ENCODE measurements at places on chromosomes 6 and 20.

DNA sequence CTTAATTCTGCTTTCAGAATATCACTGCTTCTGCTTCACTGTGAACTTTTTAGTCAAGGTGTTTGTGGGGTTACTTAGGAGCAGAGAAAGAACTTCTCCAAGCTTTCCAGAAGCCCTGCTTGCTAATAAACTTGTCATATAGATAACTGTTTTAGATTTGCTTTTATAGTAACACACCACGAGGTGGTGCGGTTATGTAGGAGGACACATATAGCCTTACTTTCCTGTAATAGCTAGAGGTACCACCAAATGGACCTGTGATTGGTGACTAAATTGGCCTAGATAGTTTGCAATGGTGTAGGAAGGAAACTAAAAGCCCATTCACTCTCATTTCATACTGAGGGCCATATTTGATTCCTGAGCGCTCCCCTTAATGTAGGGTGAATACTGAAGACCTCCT lies 52.3 kb upstream of the BCLAF1 start:
- no peak for DNase-seq

GRCh38 chr6:139407718-139408222 lies 33.3 kb upstream of the CITED2 start:
- DNase-seq, result no peak

- peak; percentile 35 for DNase-seq
Measured at GRCh38 chr6:112780498-112781096, 433.5 kb downstream of the RFPL4B start.

DNA sequence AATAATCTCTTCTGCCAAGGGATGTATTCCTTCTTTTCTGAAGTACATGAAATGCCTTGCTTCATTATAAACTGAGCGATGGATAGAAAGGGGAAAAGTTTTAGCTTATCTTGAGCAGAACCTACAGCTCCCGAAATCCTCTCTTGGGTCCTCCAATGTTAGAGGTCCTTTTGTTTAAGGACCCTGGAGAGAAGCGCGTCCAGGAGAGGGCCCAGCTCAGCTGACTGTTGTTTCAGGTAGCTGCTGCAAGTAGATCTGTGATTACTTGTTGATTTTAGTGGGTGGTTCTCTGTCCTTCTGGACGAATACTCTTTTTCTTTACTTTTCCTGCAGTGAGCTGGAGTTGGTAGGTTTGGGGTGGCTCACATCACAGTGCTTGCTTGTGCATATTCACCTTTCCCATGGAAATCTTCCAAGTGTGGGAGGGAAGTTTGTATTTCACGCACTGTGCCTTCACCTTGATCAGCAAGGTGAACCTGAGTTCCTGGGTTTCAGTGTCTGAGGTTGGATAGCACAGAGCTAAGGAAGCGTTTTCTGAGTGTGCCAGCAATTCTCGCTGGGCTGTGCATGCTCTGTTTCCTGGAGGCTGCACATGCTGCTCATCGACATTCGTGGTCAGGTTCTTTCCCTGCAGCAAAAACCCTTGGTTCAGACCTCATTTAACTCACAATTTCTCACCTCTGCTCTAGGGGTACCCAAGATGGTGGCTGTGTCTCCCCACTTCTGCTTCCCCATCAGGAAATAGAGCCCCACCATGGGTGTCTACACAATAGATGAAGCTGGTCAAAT lies 176.3 kb downstream of the JARID2 start:
- DNase-seq, result peak; percentile 45

DNA sequence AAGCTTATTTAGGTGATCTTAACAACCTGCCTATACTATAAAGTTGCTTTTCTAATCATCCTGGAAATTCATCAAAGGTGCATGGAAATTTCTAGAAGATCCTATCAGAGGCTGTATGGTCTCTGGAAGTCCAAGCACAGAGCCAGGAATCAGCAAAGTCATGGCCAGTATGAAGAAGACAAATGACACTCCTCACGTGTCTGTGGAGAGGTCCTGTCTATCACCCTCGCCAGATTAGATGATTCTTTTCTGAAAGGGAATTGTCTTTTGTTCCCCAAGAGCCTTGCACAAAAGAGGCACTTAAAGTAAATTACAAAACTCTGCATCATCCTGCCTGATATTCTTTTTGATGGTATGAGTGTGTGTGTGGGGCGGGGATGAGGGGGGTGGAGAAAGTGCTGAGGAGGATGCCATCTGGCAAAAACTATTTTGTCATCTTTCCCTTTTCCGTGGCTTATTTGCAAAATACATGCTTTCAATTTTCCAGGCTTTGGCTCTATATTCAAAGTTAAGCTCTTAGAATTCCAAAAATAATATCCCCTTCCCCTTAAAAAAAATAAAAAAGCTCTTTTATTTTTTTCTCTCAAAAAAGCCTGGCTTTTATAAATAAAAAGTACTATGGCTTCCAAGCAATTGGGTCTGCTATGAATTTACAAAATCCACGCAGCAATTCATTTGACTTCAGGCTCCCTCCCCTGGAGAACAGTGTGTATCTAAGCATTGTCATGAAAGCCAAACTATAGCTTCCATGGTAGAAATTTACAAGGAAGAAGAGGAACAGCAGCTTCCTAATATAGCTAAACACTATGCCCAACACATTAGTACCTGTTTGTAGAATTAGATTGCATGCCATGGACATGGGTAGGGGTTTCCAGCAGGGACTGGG lies 185.2 kb upstream of the ARG1 start:
- no peak for DNase-seq
